ENCODE measurements at places on chromosomes 13 and 19.

- no peaks in the 10 kb centered on the region for H3K27me3 ChIP-seq
- H3K4me1 ChIP-seq = peaks cover 8% of the 10 kb centered on the region
- no peak overlapping the region for H3K4me3 ChIP-seq
- DNase-seq = no peak
- no peaks in the 10 kb centered on the region for H3K36me3 ChIP-seq
Observed at GRCh38 chr13:36839281-36839680, 20.3 kb downstream of the RFXAP start.

DNA sequence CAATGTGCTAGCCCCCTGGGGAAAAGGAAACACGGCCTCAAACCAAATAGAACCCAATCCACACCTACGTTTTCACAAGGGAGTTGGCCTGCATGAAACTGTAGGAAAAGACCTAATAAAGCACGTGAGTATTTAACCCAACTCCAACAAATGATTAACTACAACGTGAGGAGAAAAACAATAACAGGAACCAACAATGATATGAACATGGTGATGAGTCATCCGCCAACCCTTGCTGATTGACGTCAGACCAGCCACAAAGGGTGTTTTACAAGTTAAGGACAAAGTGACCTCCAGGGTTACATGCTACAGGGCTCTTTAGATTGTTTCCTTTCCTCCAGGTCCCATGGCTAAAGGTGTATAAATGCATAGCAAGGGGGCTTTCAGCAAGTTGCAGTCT is 460.5 kb downstream of the COG6 start:
- DNase-seq = no peak
- no peaks in the 10 kb centered on the region for H3K36me3 ChIP-seq
- H3K27ac ChIP-seq = peak overlapping the region; percentile 23
- H3K4me3 ChIP-seq = no peak overlapping the region
- no peaks in the 10 kb centered on the region for H3K27me3 ChIP-seq
- no peaks in the 10 kb centered on the region for H3K4me1 ChIP-seq

DNA sequence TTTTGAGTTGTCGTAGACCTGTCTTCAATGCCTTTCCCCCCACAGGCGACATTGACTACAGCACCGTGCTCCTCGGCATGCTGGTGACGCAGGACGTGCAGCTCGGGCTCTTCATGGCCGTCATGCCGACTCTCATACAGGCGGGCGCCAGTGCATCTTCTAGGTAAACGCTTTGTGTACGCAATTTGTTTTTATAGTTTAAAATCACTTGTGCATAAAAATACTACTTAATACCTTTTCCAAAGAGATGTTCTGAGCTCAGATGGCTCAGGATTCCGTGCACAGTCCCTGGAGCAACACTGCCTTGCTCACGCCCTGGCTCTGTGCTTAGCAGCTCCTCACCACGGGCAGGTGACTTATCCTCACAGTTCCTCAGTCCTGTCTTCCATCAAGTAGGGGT is 30.1 kb upstream of the DCUN1D2 start:
- H3K36me3 ChIP-seq = peaks cover 27% of the 10 kb centered on the region
- DNase-seq = no peak
- H3K4me3 ChIP-seq = no peak overlapping the region
- H3K27ac ChIP-seq = no peak overlapping the region
- H3K27me3 ChIP-seq = no peaks in the 10 kb centered on the region

DNA sequence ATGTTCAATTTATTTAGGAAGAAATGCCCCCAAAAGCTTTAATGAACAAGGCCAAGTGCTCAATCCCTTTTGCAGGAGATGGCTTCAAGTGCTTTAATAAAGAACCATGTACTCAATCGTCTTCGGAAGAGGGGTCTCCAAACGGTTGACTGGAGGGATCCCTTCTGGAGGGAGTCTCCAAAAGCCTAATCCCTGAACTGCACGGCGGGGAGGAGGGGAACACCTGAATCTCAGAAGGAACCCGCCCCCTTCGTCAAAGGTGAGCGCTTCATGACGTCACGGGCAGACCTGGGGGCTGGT is 505 bp downstream of the PAF1 start:
- peaks cover 30% of the 10 kb centered on the region for H3K36me3 ChIP-seq
- H3K4me1 ChIP-seq = peaks cover 32% of the 10 kb centered on the region
- H3K4me3 ChIP-seq = peak overlapping the region; percentile 99
- H3K27ac ChIP-seq = peak overlapping the region; percentile 99
- no peaks in the 10 kb centered on the region for H3K27me3 ChIP-seq
- no peak for DNase-seq

DNA sequence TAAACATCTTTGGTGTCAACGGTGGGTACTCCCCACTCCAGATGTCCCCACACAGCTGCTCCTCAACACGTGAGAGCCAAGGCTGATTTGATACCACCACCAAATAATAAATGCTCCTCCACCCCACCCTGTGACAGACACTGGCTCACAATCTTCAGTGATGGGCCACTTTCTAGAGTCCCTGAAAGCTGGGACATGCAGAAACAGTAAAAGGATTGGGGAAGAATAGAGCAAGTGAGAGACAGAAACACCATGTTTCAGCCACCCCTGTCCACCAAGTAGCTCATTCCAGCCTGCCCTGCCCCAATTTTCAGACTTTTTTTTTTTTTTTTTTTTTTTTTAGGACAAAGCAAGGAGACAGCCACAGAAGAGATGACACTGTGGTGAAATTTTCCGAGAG is 1.6 kb downstream of the SLC46A3 start:
- H3K4me3 ChIP-seq = no peak overlapping the region
- H3K27ac ChIP-seq = peak overlapping the region; percentile 96
- H3K27me3 ChIP-seq = no peaks in the 10 kb centered on the region
- no peak for DNase-seq

DNA sequence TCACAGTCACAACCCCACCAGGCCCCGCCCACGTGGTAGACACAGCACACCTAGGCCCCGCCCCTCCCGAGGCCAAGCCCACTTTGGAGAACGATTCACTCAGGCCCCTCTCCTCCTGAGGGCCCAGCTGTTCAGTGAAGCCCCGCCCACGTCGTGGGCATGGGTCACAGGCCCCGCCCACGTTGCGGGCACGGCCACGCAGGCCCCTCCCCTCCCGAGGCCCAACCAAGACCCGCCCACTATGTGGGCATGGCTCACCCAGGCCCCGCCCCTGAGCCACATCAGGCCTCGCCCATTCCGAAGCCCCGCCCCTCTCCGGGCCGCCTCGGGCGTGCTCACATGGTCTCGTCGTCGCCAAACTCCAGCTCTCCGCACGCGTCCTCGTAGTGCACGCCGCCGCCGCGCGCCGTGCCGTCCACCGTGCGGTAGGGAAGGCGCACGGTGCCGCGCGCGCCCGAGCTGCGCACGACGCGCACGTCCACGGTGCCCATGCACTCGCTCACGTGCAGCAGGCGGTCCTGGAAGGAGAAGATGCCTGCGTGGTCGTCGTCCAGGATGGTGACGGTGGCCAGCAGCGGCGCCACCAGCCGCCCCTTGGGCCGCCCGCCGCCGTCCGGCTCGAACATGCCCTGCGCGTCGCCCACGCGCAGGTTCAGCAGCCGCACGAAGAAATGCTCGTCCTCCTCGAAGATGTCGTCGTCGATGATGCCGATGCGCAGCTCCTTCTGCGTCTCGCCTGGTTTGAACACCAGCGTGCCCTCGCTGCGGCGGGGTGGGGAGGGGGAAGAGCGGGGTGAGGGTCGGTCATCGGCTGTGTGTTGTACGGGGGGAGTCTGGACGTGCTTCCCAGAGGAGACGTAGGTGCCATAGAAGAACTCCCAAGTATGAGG is 24.0 kb downstream of the SLC8A2 start:
- H3K27me3 ChIP-seq = no peaks in the 10 kb centered on the region
- H3K4me3 ChIP-seq = peak overlapping the region; percentile 23
- peaks cover 29% of the 10 kb centered on the region for H3K4me1 ChIP-seq
- no peak for DNase-seq

DNA sequence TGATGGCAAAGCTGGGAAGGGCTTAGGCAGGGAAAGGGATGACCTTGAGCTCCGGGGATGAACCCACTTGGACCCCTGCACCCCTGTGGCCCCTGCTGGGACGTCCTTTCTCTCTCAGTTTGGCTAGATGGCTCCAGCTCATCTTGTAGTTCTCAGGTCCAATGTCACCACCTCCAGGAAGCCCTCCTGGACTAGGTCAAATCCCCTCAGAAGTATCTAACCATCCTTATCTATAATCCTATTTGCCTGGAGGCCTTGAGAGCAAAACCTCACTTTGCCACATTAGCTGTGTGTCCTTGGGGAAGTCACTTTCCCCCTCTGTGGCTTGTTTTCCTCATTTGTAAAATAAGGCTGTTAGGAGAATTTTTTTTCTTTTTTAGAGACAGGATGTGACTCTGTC is 42.7 kb upstream of the NFIC start:
- no peaks in the 10 kb centered on the region for H3K36me3 ChIP-seq
- H3K27ac ChIP-seq = no peak overlapping the region
- peaks cover 7% of the 10 kb centered on the region for H3K4me1 ChIP-seq
- no peak for DNase-seq
- H3K27me3 ChIP-seq = no peaks in the 10 kb centered on the region

GRCh38 chr19:35228177-35228930 is at the start of gene FAM187B:
TSS of gene FAM187B (minus strand) at chr19:35228739. CDS start at chr19:35228680, 59 bp downstream.
- H3K4me1 ChIP-seq = peaks cover 4% of the 10 kb centered on the region
- H3K27me3 ChIP-seq = peaks cover 30% of the 10 kb centered on the region
- peak; percentile 85 for DNase-seq
- H3K4me3 ChIP-seq = no peak within 1 kb of the TSS

GRCh38 chr19:18053576-18054219 is 33.0 kb downstream of the IL12RB1 start:
- H3K36me3 ChIP-seq = no peaks in the 10 kb centered on the region
- peaks cover 70% of the 10 kb centered on the region for H3K4me1 ChIP-seq
- no peak for DNase-seq
- H3K4me3 ChIP-seq = no peak overlapping the region
- peak overlapping the region; percentile 72 for H3K27ac ChIP-seq

Measured in esophagus muscularis mucosa (tissue), 4 donors.